ENCODE measurements at places on chromosomes 13 and 19. TPM values are rescaled to one million over a fixed set of nuclear protein-coding genes. Genes with fewer than 3 reads are reported as not detected.

ZNF69 gene
- total RNA-seq, result 1.4 TPM

ZNF439 gene
- 0.29 TPM for total RNA-seq

CPT1C gene
- 7.5 TPM for total RNA-seq

KHSRP gene
- 197 TPM for total RNA-seq

PTGIR gene
- total RNA-seq, result 3.7 TPM

LAIR2 gene
- total RNA-seq, result not detected

AMH gene
- total RNA-seq, result 0.93 TPM
